ENCODE measurements at places on chromosomes 2 and 18.

DNA sequence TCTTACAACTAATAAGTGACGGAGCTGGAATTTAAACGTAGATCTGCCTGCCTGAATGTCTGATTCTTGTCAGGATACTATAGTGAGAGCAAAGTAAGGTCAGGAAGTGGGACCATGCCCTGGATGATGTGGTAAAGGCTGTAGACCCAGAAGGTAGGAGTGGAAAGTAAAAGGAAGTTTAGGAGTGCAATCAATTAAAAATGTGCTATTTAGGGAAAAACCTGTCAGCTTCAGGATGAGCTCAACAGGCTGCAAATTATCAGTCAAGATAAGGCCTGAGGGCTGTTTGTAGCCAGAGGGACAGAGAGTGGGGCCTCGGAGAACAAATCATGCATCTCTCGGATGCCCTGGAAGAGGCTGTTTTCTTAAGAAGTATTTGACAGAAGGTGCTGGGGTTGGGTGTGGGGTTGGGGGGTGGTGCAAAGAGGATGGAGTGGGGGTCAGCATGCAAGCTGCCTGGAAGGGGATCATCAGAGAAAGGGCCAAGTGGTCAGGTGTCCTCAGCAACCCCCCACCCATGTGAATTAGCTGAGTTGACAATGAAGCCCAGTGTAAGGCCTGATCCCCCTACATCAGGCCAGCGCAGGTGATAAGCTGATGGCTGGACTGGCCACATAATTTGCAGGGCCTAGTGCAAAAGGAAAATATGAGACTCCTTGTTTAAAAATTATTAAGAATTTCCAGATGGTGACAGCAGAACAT is 53.2 kb upstream of the MAPRE3 start:
- no peak for DNase-seq

DNA sequence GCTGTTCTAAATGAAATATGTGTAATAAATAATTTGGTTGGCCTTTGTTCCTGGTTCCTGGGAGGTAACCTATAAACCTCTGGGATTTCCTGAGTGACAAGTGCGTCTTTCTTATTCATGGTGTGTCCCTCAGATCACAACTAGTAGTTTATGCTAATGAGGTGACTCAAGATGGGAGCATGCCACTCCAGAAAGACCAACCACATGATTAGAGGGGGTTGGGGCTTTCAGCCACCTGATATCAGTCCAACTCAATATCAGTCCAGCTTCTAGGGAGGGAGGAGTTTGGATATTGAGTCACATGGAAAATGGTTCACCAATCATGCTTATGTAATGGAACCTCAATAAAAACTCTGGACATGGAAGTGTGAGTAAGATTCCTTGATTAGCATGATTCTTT is 96.6 kb downstream of the QPCT start:
- no peak for DNase-seq

DNA sequence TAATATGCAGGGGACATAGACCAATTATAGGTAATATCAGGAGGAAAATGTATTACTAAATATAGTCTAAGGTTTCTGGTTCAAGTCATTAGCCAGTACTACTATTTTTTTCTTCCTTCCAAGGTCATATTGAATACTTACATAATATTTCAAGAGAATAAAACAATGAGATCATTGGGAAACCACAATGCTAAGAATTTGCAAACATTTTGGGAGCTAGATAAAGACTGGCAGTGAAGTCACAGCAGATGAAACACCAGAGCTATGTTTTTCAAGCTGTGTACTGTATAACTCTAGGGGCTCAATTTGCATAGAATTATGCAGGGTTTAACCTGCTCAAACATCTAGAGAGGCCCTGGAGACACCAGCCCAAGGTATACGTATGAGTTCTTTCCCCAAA is 80.5 kb upstream of the KCNH7 start:
- no peak for DNase-seq

GRCh38 chr18:46759890-46760289 is 3.0 kb upstream of the ST8SIA5 start:
- no peak for DNase-seq

DNA sequence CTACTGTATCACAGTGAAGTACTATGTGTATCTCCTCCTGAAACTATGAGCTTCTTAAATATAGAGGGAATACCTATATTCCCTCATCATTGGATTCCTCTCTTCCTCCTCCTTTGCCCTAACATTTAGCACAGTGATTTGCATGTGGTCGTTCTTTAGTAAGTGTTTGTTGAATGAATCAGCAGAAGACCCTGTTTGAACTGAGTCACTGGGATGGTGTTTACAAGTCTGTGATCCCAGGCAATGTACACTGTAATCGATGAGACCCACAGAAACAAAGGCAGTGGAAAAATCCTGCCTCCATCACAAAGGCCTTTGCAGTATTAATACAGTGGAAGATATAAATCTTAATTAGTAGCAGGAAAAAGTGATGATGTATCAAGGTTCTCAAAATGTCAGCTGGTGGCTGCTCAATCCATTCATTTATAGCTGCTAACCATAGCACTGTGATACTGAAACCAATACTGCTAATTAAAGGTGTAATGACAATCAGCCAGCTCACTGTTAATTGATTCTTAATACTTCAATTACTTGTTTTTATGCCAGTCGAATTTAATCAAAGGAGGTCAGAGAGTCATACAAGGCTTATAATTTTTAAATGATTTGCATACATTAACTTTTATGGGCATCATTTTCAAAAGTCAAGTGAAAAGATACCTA is 20.8 kb upstream of the MYO3B start:
- no peak for DNase-seq

GRCh38 chr2:27771202-27771547 is 344 bp upstream of the MRPL33 start:
- DNase-seq = no peak

Data from ACHN (cell line).